BJ (cell line): ENCODE measurements at places on chromosomes 1 and 21. TPM values are rescaled to one million over a fixed set of nuclear protein-coding genes. Genes with fewer than 3 reads are reported as not detected.
A peak's percentile ranks its signal among the peaks of the same experiment; 100 is the strongest.

DENND2C gene
- polyA plus RNA-seq: 0.45 and 0.87 TPM in 2 replicates

FNBP1L gene
- 5.5 and 12.4 TPM in 2 replicates for polyA plus RNA-seq

REN gene
- polyA plus RNA-seq: 0.99 and 1.2 TPM in 2 replicates

PRCC gene
- 60.3 and 93.6 TPM in 2 replicates for polyA plus RNA-seq

GRCh38 chr1:154994269-154994587, 842 bp downstream of the LENEP start:
- DNase-seq: no peak

DNA sequence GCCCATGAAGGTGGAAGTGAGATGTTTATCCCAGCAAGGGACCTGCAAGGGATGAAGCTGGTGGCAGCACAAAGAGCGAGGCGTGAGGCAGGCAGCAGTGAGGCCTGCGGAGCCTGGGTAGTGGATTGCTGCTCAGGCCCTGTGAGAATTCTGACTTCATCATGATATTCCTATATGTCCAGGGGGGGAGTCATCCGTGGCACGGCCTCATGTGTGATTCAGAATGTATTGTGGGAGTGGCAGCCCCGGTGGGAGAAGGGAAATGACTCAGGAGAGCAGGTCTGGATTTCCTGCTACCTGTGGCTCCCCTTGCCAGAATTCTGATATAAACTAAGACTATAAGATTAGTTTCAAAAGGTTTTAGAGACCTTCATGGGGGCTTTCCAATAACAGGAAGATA, 240.9 kb downstream of the CAMTA1 start:
- DNase-seq: no peak

- DNase-seq: no peak
Observed at GRCh38 chr1:225666495-225666894, 13.6 kb upstream of the ENAH start.

DNA sequence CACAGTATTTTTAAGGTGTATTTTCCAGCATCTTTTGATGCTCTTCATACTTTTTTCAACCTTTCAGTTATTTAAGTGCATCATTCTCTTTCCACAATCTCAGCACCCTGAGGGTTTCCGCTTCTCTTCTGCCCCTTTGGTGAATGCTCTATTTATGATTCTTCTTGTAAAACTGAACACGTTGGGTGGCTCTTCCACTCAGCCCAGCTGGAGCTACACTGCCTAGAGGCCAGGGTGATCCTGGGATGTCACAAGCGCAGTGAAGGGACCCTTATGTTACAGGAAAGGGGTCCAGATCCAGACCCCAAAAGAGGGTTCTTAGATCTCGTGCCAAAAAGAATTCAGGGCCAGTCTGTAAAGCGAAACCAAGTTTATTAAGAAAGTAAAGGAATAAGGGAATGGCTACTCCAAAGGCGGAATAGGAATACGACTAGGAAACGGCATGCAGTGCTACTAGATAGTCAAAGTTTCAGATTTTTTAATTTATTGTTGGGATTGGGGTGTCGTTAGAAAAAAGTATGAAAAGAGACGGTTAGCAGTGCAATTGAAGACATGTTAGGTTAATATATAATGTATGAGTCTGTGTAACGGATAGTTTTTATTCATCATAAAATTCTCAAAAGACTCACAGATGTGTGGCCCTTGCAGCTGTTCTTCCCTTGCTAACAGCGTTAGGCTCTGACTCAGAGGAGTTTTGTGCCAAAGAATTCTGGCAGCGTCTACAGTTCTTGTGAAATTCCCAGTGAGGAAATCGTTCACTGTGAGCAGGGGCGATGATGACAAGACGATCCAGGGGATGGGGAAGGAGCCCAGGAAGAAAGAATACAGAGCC, 14.4 kb upstream of the ERVH48-1 start:
- peak; percentile 93 for DNase-seq

- no peak for DNase-seq
Observed at GRCh38 chr1:98371764-98372163, 289.8 kb upstream of the SNX7 start.
